ENCODE measurements at places on chromosomes 2 and 18. TPM values are rescaled to one million over a fixed set of nuclear protein-coding genes. Genes with fewer than 3 reads are reported as not detected.

Gene VAMP5
- 89.2 TPM for total RNA-seq

Gene SNRNP27
- 17.4 TPM for total RNA-seq

Gene CCDC74B
- total RNA-seq = 0.51 TPM

Gene VIL1
- total RNA-seq = not detected

Gene PLA2R1
- 26.9 TPM for total RNA-seq

Gene RAB6C
- total RNA-seq = not detected

Gene PKDCC
- 4.3 TPM for total RNA-seq

Gene GFPT1
- total RNA-seq = 19.3 TPM

Gene NTSR2
- not detected for total RNA-seq

Gene DIS3L2
- 13.4 TPM for total RNA-seq

Gene CAMKMT
- 2.4 TPM for total RNA-seq

Gene ANKRD30B
- not detected for total RNA-seq

Gene CNDP2
- 50.3 TPM for total RNA-seq

Gene HNRNPLL
- 37.0 TPM for total RNA-seq

Gene KATNAL2
- 0.25 TPM for total RNA-seq

Gene CREG2
- total RNA-seq = 0.39 TPM

Gene DNAH7
- total RNA-seq = under 0.01 TPM

Gene FAM161A
- 0.76 TPM for total RNA-seq
